ENCODE measurements at places on chromosomes 6 and 20.

- H3K27ac ChIP-seq = no peak overlapping the region
- no peak for DNase-seq
Measured at GRCh38 chr20:46122071-46122470, 4.0 kb downstream of the CD40 start.

GRCh38 chr20:24781418-24781980, 167.6 kb upstream of the CST7 start:
- H3K27me3 ChIP-seq = no peaks in the 10 kb centered on the region
- H3K27ac ChIP-seq = no peak overlapping the region
- no peaks in the 10 kb centered on the region for H3K4me1 ChIP-seq
- no peak overlapping the region for H3K4me3 ChIP-seq
- DNase-seq = no peak
- H3K36me3 ChIP-seq = no peaks in the 10 kb centered on the region

- no peak overlapping the region for H3K4me3 ChIP-seq
- H3K4me1 ChIP-seq = no peaks in the 10 kb centered on the region
- DNase-seq = no peak
- H3K27me3 ChIP-seq = no peaks in the 10 kb centered on the region
- H3K36me3 ChIP-seq = no peaks in the 10 kb centered on the region
- no peak overlapping the region for H3K27ac ChIP-seq
Measured at GRCh38 chr6:21164768-21165326, 428.7 kb upstream of the SOX4 start.

GRCh38 chr20:20360464-20360863, 7.4 kb upstream of the INSM1 start:
- H3K4me1 ChIP-seq = no peaks in the 10 kb centered on the region
- no peak overlapping the region for H3K4me3 ChIP-seq
- H3K27me3 ChIP-seq = peaks cover 14% of the 10 kb centered on the region
- no peak for DNase-seq
- H3K36me3 ChIP-seq = no peaks in the 10 kb centered on the region

Measured in thoracic aorta (tissue), 2 donors.